ENCODE measurements at places on chromosomes 5 and 9. TPM values are rescaled to one million over a fixed set of nuclear protein-coding genes. Genes with fewer than 3 reads are reported as not detected.

Gene PPP3R2
- total RNA-seq: not detected

Gene OMD
- total RNA-seq: 1.5 TPM

Gene PCDHGA4
- total RNA-seq: 0.12 TPM

Gene TIFAB
- not detected for total RNA-seq

Gene SARDH
- total RNA-seq: not detected

Gene GDA
- total RNA-seq: 0.76 TPM

Gene TLR4
- total RNA-seq: 2.6 TPM

Gene PLCXD3
- 0.13 TPM for total RNA-seq

Gene AGXT2
- not detected for total RNA-seq

Gene SOX30
- total RNA-seq: not detected

Gene MED27
- total RNA-seq: 17.3 TPM

Gene FAM221B
- not detected for total RNA-seq

Gene SNX24
- 29.8 TPM for total RNA-seq

Gene CSNK1A1
- total RNA-seq: 283 TPM

Gene QSOX2
- 6.8 TPM for total RNA-seq

Gene IGIP
- total RNA-seq: 7.7 TPM

Gene FAM78A
- total RNA-seq: 1.1 TPM

Gene TMEM232
- 1.9 TPM for total RNA-seq

Gene OTULINL
- 7.6 TPM for total RNA-seq

Gene MRPL22
- total RNA-seq: 29.9 TPM

Gene OTP
- not detected for total RNA-seq

Gene CCDC183
- total RNA-seq: not detected

Gene FAM151B
- 0.92 TPM for total RNA-seq

Gene IFT74
- total RNA-seq: 6.0 TPM

Gene IFNA7
- not detected for total RNA-seq

Gene RASEF
- total RNA-seq: 11.8 TPM

Gene SLC31A1
- 23.4 TPM for total RNA-seq

Gene PCDHAC2
- not detected for total RNA-seq

Gene IL9
- total RNA-seq: not detected

Gene CCNJL
- 3.0 TPM for total RNA-seq

Gene IL4
- total RNA-seq: not detected

Gene PAEP
- not detected for total RNA-seq

Gene PHYHD1
- 3.7 TPM for total RNA-seq

Gene SHOC1
- total RNA-seq: 5.8 TPM

Gene TPRN
- 34.2 TPM for total RNA-seq

Gene PPP2R2B
- 1.5 TPM for total RNA-seq

Gene P4HA2
- 22.2 TPM for total RNA-seq

Gene PCDHA9
- not detected for total RNA-seq

Gene PCSK5
- total RNA-seq: 33.8 TPM

Gene PCDHA1
- not detected for total RNA-seq

Gene SPATA31C2
- total RNA-seq: not detected

Gene IFNA6
- not detected for total RNA-seq

Gene APBA1
- total RNA-seq: 8.0 TPM

Gene FGF10
- total RNA-seq: not detected

Gene NADK2
- 17.4 TPM for total RNA-seq

Gene ACOT12
- total RNA-seq: not detected

Gene CACNA1B
- total RNA-seq: not detected

Gene MPDZ
- 16.6 TPM for total RNA-seq

Gene FAM169A
- total RNA-seq: 5.8 TPM

Measured in esophagus squamous epithelium (tissue), 5 donors.